CD4-positive, alpha-beta T cell treated with Interleukin-2 at 100 ng/mL for 4 hours (primary cell): ENCODE measurements at places on chromosomes 11 and 22.

DNA sequence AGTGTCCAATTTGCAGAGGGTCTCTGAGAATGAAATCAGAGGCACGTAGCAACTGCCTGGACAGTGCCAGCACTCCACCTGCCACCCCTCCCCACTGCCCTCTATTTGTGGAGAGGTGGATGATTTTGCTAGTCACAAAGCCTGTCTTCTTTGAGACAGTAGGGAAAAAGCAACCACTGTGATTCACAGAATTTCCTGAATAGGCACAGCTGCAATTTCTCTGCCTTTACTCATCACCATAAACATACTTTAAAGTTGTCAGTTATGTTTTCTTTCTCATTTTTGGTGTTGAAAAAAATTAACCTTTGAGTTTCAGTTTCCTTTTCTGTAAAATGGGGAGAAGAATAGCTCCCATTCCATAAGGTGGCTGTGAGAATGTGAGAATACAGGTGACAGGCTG, 134.3 kb downstream of the TEAD1 start:
- DNase-seq: no peak

DNA sequence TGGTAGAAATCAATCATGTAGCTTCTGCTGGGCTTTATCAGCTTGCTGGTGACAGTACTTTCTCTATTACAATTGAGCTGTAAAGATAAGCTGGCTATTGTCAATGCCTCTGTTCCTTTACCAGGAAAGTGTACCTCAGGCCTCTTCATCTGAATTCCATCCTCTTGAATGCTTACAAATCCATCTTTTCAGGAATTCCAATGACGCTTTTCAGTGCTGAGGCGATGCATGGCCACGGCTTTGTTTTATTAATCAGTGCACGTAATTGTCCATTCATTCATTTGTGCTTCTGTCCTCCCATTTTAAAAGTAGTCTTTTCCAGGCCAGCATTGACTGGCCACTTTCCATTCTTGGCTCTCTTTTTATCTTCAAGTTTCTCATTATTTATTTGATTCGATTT, 202.0 kb downstream of the PGR start:
- no peak for DNase-seq

GRCh38 chr11:90355200-90355599, 132.4 kb upstream of the CHORDC1 start:
- no peak for DNase-seq

DNA sequence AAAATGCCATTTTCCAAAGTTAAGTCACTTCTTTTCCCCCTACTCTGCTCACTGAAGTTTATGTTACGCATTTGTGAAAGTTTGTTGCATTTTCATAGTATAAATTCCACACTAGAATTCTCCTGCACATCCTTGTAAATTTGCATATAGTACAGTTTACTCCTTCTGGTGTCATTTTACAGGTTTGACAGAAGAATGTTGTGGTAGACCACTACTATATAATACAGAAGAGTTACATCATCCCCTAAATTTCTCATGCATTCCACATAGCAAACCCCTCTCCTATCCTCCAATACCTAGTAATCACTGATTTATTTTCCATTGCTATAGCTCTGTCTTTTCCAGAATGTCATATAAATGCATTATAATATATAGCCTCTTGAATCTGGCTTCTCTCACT, 64.5 kb downstream of the CCDC73 start:
- no peak for DNase-seq

DNA sequence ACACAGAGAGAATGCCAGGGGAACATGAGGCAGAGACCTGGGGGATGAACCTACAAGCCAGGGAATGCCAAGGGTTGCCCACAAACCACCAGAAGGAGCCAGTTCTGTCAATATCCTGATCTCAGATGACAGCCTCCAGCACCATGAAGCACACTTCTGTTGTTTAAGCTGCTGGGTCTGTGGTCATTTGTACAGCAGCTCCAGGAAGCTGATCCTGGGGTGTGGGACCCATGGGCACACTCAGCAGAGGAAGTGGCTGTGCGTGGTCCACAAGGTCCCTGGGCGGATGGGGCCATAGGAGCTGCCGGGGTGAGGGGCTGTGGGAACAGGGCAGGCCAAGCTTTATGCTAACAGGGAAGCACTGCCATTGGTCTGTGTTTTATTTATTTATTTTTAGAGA, 12.1 kb downstream of the PPM1F start:
- DNase-seq: no peak

DNA sequence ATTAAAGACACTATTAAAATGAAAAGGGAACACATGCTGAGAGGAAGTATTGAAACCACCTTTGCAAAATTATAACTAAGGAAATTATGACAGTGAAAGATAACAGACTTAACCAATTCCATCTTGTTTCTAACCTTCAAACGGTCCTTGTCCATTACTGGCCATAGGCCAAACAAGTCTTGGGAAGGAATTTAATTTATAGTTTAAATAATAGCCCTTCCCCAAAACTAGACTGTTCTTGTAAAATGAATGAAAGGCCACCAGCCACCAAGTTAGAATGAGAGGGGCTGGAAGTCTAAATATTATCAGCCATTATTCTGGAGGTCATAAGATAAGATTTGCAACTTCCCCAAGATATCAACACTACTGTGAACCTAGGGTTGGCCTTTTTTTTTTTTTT, 1.8 kb upstream of the TALDO1 start:
- no peak for DNase-seq

DNA sequence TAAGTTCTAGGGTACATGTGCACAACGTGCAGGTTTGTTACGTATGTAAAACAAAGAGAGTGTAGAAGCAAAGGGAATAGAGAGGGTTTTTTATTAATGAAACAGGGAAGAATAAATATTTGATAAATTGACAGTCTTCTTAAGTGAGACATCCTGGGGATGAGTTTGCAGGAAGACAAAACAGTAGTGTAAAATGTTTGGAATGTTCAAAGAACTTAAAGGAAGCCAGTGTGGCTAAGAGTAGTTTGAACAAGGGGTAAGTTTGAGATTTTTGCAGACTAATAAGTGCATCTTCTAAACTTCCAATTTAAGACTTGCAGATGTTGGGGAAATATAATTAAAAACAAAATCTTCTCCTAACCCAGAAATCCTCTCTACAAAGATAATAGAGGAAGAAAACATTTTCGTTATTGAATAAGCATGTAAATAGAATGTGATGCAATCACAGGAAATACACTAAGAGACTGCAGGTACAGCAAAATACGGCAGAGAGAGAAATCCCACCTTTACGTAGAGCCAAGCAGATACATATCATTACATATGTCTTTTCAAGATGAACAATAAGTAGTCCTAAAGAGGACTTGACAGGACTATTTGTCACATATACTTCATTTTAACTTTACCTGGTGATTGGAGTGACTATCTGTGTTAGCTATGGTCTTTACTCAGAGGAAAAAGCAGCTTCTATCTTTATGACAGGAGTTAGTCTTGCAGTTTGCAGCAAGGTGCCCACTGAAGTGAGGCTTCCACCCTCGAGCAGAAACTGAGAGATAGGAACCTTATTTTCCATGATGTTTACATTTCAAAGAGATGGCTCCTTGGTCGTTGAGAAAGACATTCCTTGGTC, 402.1 kb downstream of the CNTN5 start:
- DNase-seq: no peak

GRCh38 chr22:25113316-25113721, 86.3 kb upstream of the CRYBB3 start:
- DNase-seq: no peak

DNA sequence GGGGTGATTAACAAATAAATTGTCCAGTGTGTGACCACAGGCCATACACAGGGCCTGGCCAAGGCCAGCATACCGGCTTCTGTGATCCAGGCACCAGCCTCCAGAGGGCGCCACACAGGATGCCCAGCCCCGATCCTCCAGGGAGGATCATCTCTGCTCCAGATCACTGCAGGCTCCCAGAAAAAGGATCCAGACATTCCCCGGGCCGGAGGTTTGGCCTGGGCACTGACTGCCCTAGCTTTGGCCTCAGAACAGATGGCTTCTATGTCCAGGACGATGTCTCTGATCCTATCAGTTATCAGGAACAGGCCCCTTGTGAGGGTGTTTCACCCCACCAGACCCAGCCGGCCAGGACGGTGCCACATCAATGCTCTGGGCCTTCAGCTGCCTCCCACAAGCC, 74.5 kb upstream of the LMO1 start:
- no peak for DNase-seq

DNA sequence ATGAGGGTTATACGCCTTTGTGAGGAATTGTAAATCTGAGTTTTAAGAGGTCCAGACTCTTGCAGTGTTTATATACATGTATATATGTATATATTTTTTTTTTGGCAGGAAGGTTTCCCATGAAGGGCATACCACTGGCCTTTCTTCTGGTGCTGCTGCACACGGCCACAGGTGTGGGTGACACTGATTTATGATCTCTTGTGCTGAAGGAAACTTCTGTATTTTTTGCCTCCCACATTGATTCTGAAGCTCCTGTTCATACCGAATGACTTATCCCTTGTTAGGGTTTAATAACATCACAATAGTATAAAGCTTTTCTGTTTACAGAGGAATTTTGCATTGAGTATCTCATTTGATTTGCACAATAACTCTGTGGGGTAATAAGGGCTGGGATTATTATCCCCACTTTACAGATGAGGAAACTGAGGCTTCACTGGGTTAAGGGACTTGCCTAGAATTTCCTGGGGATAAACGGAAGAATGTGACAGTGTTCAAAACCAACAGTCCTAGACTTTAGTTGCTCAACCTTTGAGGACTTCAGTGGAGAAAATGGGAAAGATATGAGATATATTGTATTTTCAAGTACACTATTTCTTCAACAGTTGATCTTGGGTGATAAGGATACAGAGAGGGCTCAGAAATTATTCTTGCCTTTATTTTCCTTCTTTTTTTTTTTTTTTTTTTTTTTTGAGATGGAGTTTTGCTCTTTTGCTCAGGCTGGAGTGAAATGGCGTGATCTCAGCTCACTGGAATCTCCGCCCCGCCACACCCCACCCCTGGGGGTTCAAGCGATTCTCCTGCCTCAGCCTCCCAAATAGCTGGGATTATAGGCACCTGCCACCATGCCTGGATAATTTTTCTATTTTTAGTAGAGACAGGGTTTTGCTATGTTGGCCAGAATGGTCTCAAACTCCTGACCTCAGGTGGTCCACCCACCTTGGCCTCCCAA, 70.1 kb downstream of the MICAL2 start:
- no peak for DNase-seq

DNA sequence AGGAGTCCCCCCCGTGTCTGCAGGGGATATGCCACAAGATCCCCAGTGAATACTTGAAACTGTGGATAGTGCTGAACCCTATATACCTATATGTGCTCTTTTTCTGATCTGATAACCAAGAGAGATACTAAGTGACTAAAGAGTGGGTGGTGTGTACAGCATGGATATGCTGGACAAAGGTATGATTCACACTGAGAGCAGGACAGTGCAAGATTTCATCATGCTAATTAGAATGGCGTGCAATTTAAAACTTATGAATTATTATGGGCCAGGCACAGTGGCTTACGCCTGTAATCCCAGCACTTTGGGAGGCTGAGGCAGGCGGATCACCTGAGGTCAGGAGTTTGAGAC, 90.2 kb upstream of the ALKBH3 start:
- DNase-seq: no peak

DNA sequence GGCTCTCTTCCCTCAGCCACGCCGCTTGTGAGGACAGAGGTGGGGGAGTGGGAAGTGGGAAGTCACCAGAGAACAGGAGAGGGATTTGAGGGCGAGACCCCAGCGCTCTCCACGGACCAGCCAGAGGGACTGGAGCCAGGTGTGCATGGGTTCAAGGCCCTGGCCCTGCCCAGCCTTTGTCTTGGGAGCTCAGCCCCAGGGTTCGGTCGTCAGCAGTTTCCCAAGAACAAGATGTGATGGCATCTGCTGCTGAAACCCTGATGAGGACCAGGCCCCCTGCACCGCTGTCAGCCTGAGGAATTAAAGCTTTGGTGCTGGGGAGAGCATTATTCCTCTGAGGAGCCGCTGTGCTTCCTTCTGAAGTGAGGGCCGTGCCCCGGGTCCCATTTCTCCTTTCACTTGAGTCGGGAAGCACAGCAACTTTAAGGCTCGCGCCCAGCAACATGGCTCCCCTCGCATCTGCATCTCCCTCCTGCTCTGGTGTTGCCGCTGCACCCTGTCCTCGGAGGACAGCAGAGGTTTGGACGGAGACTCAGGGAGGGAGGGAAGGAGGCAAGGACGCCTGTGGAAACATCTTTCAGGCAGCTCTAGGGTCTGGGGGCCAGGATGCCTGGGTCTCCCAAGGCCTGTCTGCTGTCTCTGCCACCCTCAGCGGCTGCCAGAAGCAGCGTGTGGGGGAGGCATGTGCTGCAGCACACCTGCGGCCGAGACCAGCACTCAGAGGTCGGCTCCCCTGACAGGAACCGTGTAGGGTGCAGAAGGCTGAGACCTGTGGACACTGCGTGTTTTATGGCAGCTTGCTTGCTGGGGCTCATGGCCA, 3.8 kb downstream of the IFITM5 start:
- no peak for DNase-seq

- no peak for DNase-seq
Observed at GRCh38 chr11:85831050-85831449, 20.1 kb upstream of the SYTL2 start.

DNA sequence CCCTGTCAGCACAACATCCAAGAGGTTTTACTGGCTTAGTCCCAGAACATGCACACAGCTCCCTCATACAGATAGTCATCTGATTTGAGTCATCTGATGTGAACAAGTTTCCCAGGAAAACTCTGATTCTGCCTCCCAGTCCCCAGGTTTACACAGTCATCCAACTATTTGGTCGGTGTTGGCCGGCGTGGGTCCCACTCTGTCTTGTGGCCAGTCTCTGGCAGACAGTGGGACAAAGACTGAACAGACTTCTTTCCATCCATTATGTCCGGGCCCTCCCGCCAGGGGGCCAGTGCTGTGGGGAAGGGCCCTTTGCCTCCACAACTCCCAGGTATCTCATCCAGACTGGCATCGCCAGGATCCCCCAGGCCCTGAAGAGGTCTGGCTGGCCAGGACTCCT, 60.0 kb downstream of the BTG4 start:
- no peak for DNase-seq

DNA sequence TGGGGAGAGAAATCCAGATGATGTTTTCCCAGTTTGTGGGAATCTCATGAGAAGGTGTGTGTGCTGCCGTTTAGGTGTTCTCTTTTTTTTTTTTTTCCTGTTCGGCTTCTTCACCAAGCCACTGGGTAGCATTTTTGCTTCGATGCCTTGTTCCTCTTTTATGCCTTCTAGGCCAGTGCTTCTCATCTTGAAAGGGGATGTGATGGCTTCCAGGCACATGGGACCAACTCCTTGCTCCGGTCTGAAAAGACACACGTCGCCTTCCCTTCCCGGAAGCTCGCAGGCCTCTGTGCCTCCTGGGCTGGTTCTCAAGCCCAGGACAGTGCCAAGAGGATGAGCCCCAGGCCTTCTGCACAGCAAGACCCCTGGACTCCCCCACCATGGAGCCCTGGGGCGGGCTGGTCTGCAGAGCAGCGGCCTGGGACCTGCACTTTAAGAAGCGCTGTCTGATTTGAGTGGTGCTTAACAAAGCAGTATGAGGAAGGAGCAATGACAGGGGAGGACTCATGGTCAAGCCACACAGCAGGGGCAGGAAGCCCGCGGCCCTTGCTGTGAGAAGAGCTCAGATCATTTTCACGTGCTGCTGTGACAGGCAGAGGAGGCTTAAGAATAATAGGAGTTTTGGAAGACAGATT, 158.8 kb downstream of the MPPED1 start:
- no peak for DNase-seq

- no peak for DNase-seq
Observed at GRCh38 chr11:23103416-23103815, 243.1 kb upstream of the CCDC179 start.
